Pulmonary artery endothelial cell (primary cell): ENCODE measurements at places on chromosomes 16 and 17.

- DNase-seq: no peak
Observed at GRCh38 chr17:63035271-63035670, 69.2 kb downstream of the TANC2 start.

GRCh38 chr17:51479303-51479702, 219.0 kb downstream of the UTP18 start:
- DNase-seq: no peak

GRCh38 chr17:78088529-78088928, 40.0 kb downstream of the TMC6 start:
- DNase-seq: no peak

DNA sequence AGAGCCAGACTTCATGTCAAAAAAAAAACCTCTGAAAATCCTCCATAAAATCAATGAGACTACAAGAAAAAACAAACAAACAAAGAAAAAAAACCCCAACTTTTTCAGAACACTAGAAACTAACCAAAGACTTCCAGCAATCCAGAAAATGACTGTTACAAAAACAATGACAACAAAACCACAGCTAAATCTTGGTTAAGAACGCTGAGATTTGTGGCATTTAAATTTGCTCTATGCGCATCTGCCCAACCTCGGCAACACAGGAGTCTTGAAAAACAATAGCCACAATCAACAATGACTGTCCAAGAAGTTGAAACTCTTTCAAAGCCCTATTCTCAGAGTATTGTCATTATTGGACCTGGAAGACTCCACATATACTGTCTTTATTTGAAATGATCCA, 402.4 kb downstream of the ZFHX3 start:
- no peak for DNase-seq

GRCh38 chr16:52725461-52725860, 178.5 kb upstream of the TOX3 start:
- DNase-seq: no peak

DNA sequence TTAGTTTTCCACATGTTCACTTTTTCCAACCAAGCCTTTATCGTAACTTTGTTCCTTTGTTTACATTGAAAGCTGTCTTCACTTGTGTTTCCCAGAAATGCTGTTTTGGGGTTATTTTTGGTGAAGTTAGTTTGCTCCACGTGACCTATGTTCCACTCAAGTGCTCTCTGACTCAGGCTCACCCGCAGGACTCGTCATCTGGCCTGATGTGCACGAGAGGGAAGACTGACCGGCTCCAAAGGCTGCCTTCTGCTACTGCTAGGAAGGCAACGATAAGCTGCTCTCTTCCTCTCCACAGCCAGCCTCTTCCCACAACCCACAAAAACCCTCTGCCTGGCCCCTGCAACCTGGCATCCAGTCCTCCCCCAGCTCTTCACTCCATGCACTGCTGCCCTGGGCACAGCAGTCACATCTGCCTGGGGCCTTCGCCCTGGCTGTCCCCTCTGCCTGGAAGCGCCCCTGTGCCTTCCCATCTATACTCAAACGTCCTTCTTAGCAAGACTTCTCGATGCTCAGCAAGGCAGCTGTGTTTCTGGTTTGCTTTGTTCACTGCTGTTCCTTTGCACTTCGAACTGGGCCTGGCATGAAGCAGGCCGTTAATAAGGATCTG, 28.0 kb downstream of the ZCCHC14 start:
- peak; percentile 58 for DNase-seq
